Progenitor cell of endocrine pancreas (in vitro differentiated cells): ENCODE measurements at places on chromosomes 5 and 9. TPM values are rescaled to one million over a fixed set of nuclear protein-coding genes. Genes with fewer than 3 reads are reported as not detected.

ZNF462 gene
- total RNA-seq = 102 and 103 TPM in 2 replicates

DNA sequence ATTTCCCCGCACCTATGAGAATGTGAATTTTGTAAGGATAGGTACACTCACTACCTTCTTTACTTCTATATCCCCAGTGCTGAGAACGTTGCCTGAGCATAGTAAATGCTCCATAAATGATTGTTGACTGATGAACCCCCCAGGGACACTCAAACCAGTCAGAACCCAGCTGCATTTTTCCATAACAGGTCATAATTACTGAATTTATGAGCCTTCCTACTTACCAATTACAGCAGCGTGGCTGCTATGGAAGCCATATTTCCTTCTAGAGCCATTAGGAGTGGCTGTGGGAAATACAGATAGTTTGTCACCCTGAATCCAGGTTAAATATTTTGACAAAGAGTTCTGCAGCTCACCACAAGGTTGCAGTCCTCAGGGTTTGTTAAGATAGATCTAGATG is 135.0 kb downstream of the TAF11L14 start:
- no peak overlapping the region for H3K27ac ChIP-seq
- DNase-seq = no peak
- no peaks in the 10 kb centered on the region for H3K27me3 ChIP-seq
- H3K4me1 ChIP-seq = no peaks in the 10 kb centered on the region

GRM6 gene
- not detected in 2 replicates for total RNA-seq

DNA sequence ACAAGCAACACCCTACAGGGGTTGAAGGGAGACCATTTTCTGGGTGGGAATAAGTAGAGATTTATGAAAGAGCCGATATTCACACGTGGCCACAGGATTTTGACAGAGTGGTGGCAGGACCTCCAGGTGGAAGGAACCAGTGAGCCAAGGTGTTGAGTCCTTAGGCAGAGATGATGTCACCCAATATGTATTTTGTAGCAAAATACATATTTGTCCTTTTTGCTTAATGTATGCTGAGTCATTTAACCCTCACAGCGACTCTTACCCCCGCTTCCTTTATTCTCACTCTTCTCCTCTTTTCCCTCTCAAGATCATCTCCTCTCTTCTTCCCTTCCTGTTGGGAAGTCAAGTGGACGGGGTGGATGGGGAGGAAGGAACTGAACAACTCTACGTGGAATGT is 215.7 kb upstream of the S1PR3 start:
- H3K36me3 ChIP-seq = no peaks in the 10 kb centered on the region
- H3K27me3 ChIP-seq = peaks cover 10% of the 10 kb centered on the region
- H3K4me3 ChIP-seq = no peak overlapping the region
- DNase-seq = no peak

SEMA5A gene
- 4.0 and 4.3 TPM in 2 replicates for total RNA-seq

DNA sequence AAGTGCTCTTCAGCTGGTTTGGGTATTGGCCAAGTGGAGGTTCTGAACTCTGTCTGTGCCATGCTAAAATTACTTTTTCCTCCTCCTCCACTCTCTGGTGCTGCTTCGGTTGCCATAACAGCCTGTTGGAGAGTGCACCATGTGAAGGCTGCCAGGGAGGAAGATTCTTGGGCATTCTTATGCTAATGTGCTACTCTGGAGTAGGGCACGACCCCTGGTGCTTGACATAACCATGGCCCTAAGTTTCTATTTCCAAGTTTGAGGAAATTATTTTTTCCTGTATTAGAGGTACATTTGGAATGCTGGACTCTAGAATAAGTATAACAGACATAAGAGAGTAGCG is 111.6 kb downstream of the ARHGAP26 start:
- H3K27ac ChIP-seq = no peak overlapping the region
- peaks cover 13% of the 10 kb centered on the region for H3K4me1 ChIP-seq
- DNase-seq = no peak
- H3K27me3 ChIP-seq = no peaks in the 10 kb centered on the region
- H3K4me3 ChIP-seq = no peak overlapping the region

IFNK gene
- not detected in 2 replicates for total RNA-seq

DNA sequence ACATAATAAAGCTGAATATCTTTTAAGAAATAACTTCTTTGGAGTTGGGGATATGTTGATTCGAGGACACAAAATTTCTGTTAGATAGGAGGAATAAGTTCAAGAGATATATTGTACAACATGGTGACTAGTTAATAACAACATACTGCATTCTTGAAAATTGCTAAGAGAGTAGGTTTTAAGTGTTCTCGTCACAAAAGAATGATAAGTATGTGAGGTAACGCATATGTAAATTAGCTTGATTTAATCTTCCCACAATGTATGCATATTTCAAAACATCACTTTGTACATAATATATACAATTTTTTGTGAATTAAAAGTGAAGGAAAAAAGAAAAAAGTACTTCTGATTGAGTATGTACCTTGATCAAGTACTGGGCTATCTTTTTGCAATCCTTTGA is 428.0 kb upstream of the TRPC7 start:
- H3K27me3 ChIP-seq = no peaks in the 10 kb centered on the region
- no peak overlapping the region for H3K4me3 ChIP-seq
- no peak for DNase-seq
- H3K27ac ChIP-seq = no peak overlapping the region

TEX48 gene
- not detected in 2 replicates for total RNA-seq

GRCh38 chr9:82606492-82607382 is 456.2 kb downstream of the RASEF start:
- H3K36me3 ChIP-seq = no peaks in the 10 kb centered on the region
- H3K27me3 ChIP-seq = no peaks in the 10 kb centered on the region
- DNase-seq = peak; percentile 31
- H3K4me3 ChIP-seq = no peak overlapping the region
- peaks cover 7% of the 10 kb centered on the region for H3K4me1 ChIP-seq
- no peak overlapping the region for H3K27ac ChIP-seq

DNA sequence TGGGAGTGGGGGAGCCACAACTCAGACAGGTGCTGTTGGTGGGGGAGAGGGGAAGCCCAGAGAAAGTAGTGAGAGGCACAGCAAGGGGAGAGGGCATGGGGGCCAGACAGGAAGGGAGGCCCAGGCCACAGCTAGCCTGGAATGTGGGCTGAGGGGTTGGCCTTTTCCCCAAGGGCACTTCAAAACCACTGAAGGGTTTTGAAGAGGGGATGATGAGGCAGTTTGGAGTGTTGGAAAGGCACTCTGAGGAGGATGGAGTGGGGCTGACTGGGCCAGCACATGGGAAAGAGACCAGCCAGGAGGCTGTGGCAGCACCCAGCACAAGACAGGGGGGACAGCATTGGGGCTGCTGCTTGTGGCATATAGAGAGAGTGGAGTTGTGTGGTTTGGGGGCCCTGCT is 3.8 kb downstream of the PSD2 start:
- DNase-seq = no peak
- no peaks in the 10 kb centered on the region for H3K4me1 ChIP-seq
- no peak overlapping the region for H3K27ac ChIP-seq
- H3K36me3 ChIP-seq = no peaks in the 10 kb centered on the region
- H3K27me3 ChIP-seq = peaks cover 82% of the 10 kb centered on the region

DNA sequence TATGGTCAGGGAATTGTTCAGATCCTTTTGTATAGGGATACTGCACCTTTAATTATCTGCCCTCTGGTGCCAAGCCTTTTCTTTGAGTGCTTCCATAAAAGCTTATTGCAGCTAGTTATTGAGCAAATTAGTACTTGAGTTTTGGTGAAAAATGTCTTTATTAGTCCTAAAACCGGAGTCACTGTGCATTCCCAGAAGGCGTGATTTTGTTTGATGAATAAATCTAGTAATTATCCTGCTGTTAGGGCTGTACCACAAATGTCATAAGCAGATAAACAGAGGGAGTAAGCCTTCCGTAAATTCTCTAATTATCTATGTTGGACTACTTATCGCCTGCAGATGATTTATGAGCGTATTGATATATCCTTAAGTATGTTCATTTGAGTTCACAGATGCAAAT is 620.7 kb upstream of the ARRDC3 start:
- no peak overlapping the region for H3K4me3 ChIP-seq
- no peaks in the 10 kb centered on the region for H3K36me3 ChIP-seq
- no peak for DNase-seq
- peaks cover 25% of the 10 kb centered on the region for H3K4me1 ChIP-seq

LYRM7 gene
- 5.9 and 6.1 TPM in 2 replicates for total RNA-seq

DNA sequence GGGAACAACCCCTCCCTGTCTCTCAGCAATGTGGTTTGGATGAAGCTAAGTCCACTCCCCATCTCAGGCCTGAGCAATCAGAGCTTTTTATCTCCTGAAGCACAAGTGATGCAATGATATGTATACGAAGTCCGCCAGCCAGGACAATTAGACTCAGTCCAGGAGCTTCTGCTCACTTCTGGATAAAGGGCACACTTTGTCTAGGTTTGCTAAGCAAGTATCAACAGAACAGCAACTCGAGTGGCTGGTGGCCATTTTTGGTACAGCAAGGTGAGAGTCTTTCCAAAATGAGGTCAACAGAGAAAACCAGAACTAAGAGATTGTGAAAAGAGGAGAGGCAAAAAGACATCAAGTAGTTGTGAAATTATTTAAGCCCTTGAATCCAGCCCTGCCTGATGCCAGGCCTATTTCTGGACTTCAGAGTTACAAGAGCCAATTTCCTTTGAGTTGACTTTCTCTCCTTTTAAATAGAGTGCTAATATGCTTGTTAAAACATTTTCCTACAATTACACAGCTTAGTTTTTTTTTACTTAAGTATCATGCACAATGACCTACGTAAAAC is 8.2 kb downstream of the NDUFA8 start:
- DNase-seq = no peak
- H3K4me3 ChIP-seq = no peak overlapping the region
- H3K4me1 ChIP-seq = no peaks in the 10 kb centered on the region
- peaks cover 13% of the 10 kb centered on the region for H3K36me3 ChIP-seq
- no peak overlapping the region for H3K27ac ChIP-seq

DNA sequence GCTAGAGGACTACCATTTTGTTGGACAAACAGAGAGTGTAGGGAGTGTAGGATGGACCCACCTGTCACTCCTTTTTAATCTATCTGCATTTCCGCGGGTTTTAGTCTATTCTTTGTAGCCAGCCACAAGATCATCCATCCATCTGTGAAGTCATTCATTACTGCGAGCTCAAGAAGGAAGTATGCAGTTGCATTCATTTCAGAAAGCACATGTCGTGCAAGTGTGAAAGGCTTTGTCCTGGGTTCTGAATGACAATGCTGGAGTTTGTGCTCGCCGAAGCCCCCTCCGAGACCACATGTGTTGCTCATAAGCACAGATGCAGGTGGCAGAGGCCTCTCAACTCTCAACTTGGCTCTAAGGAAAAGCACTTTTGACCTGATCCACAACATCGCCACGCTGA is 70.3 kb upstream of the BASP1 start:
- no peak for DNase-seq
- H3K36me3 ChIP-seq = no peaks in the 10 kb centered on the region
- no peak overlapping the region for H3K4me3 ChIP-seq
- H3K4me1 ChIP-seq = peaks cover 6% of the 10 kb centered on the region

SELENOP gene
- 85.3 and 86.3 TPM in 2 replicates for total RNA-seq

GRCh38 chr5:181204826-181205760 is at the start of gene TRIM7:
Gene TRIM7, minus strand, starts transcription at chr5:181205196. Its CDS starts 86 bp downstream, at chr5:181205110.
- H3K4me1 ChIP-seq = peaks cover 15% of the 10 kb centered on the region
- DNase-seq = peak; percentile 37
- H3K27me3 ChIP-seq = peaks cover 66% of the 10 kb centered on the region
- peak within 1 kb of the TSS; percentile 80 for H3K4me3 ChIP-seq
- peak within 1 kb of the TSS; percentile 99 for H3K27ac ChIP-seq

SHB gene
- 22.5 and 23.9 TPM in 2 replicates for total RNA-seq

C5orf52 gene
- total RNA-seq = not detected in 2 replicates

DNA sequence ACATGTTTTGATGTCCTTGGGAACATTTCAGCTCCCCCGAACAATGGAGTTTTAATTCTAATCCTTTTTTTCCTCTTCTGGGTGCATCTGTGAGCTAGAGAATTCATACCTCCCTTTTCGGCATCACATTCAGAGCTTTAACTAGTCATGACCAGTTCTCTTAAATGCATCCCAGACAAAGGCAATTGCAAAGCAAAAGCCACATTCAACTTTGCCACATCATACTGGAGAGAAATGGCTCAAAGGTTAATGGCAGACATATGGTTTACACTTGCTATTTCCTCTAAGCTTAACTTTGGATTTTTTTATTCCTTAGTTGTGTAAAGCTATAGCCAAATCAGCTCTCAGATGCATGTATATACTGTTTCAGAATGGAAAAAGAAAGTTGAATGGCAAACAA is 153.3 kb downstream of the ESM1 start:
- no peak overlapping the region for H3K4me3 ChIP-seq
- H3K4me1 ChIP-seq = peaks cover 17% of the 10 kb centered on the region
- no peaks in the 10 kb centered on the region for H3K27me3 ChIP-seq

DNA sequence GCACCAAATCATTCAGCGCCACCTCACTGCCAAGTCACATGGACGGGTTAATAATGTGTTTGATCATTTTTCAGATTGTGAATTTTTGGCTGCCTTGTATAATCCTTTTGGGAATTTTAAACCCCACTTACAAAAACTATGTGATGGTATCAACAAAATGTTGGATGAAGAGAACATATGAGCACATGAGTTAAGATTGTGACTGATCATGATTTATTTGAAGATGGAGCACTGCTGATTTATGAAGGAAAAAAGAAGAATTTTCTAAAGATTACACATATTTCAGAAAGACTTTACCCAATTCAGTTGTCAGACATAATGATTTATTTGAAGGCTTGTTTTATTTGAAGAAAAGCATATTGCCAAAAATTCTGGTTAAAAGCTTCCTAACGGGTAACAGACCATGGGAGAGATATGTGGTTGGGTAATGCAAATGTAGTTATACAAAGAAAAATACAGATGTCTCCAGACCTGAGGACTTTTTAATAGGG is 37.4 kb downstream of the TNFAIP8 start:
- no peak overlapping the region for H3K27ac ChIP-seq
- H3K27me3 ChIP-seq = no peaks in the 10 kb centered on the region
- peaks cover 15% of the 10 kb centered on the region for H3K4me1 ChIP-seq

DNA sequence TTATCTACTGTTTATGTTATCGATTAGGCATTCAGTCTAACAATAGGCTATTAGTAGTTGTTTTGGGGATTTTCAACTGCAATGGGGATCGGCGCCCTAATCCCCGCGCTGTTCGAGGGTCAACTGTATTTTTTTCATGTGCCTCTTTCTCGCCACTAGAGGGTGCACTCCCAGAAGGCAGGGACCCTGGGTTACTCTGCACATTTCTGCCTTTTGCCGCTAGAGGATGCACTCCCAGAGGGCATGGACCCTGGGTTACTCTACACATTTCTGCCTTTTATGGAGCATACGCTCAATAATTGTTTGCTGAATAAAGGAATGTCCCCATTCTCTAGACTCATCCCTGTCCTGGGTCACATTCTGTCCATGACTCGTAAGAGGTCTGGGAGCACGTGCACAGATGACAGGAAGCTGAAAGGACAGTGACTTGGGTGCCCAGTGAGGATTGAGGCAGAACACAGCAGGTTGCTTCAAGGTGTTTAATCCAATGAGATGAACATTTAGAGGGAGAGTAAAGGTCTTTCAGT is 27.9 kb upstream of the RECK start:
- no peaks in the 10 kb centered on the region for H3K36me3 ChIP-seq
- H3K27me3 ChIP-seq = peaks cover 60% of the 10 kb centered on the region
- peak; percentile 30 for DNase-seq
- no peak overlapping the region for H3K27ac ChIP-seq
- H3K4me3 ChIP-seq = no peak overlapping the region
- no peaks in the 10 kb centered on the region for H3K4me1 ChIP-seq

- H3K36me3 ChIP-seq = peaks cover 20% of the 10 kb centered on the region
- DNase-seq = no peak
- no peak overlapping the region for H3K4me3 ChIP-seq
- H3K27ac ChIP-seq = no peak overlapping the region
- no peaks in the 10 kb centered on the region for H3K27me3 ChIP-seq
These were observed 255.5 kb downstream of the FANCC start for GRCh38 chr9:95061916-95062595.

SPAAR gene
- total RNA-seq = not detected in 2 replicates
